ENCODE measurements at places on chromosomes 12 and 14.
A peak's percentile ranks its signal among the peaks of the same experiment; 100 is the strongest.

GRCh38 chr14:53808042-53808441 is 148.6 kb downstream of the BMP4 start:
- DNase-seq: no peak

GRCh38 chr12:105384916-105385535 is 54.5 kb downstream of the C12orf75 start:
- no peak for DNase-seq

- no peak for DNase-seq
Measured at GRCh38 chr14:62711351-62712023, 333.8 kb downstream of the KCNH5 start.

DNA sequence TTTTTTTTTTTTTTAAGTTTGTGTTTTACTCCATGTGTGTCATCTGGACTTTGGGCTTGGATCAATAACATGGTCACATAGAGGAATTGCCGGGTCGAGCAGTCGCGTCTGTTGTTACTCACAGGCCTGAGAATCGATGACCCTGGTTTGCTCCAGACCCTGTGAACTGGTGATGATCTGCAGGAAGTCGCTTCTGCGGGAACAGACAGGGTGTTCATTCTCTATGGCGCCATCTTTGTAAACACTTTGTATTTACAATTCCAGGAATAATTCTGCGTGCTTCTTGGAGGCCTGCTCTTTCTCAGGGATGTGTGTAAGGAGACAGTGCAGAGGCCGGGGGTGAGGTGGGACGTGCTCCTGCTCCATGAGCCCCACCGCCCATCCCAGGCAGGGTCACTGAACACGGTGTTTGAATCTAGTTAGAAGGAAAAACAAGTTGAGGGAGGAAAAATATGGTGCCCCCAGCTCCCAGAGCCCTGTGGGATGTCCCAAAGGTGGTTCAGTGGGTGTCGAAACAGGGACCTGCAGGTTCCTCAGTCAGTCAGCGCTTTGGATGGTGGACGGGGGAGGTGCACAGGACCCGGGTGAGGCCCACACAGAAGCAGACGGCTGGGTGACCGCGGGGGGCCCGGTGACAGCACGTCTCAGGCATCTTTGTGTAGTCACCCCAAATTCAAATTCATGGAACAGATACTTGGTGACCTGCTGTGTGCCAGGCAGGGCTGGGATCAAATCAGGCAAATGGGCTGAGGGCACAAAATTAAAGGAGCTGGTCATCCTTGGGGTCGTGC is 58.8 kb downstream of the ADGRD1 start:
- DNase-seq: no peak

- DNase-seq: peak; percentile 9
Measured at GRCh38 chr12:89856431-89856830, 147.8 kb upstream of the ATP2B1 start.

GRCh38 chr14:22570132-22570949 is 18.7 kb downstream of the DAD1 start:
- peak; percentile 67 for DNase-seq

DNA sequence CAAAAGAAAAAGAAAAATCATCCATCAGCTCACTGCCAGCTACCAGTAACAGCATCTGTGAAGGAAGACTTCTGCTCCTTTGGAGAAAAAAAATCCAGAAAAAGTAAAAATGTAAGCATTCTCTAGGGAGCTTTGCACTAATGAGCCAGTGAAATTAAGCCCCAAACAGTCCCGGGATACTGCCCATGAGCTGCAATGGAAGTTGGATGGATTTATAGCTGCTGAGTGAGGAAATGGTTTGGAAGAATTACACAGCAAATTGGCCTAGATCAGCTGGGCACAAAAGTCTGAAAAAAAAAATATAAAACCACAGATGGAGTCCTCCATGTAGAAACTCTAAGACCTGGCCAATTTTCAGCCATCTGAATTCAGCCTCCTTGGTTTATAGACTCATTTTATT is 462.9 kb upstream of the USP15 start:
- DNase-seq: no peak

GRCh38 chr14:20774258-20774824 is 6.1 kb downstream of the EDDM3B start:
- no peak for DNase-seq

Data from GM19239 (cell line).